ENCODE measurements at places on chromosomes 2 and 18.

GRCh38 chr2:217740178-217740577 is 262.6 kb downstream of the TNS1 start:
- DNase-seq, result no peak

GRCh38 chr2:39730685-39731302 is 48.3 kb downstream of the THUMPD2 start:
- peak; percentile 39 for DNase-seq

GRCh38 chr2:6412533-6413091 is 453.1 kb downstream of the CMPK2 start:
- no peak for DNase-seq

DNA sequence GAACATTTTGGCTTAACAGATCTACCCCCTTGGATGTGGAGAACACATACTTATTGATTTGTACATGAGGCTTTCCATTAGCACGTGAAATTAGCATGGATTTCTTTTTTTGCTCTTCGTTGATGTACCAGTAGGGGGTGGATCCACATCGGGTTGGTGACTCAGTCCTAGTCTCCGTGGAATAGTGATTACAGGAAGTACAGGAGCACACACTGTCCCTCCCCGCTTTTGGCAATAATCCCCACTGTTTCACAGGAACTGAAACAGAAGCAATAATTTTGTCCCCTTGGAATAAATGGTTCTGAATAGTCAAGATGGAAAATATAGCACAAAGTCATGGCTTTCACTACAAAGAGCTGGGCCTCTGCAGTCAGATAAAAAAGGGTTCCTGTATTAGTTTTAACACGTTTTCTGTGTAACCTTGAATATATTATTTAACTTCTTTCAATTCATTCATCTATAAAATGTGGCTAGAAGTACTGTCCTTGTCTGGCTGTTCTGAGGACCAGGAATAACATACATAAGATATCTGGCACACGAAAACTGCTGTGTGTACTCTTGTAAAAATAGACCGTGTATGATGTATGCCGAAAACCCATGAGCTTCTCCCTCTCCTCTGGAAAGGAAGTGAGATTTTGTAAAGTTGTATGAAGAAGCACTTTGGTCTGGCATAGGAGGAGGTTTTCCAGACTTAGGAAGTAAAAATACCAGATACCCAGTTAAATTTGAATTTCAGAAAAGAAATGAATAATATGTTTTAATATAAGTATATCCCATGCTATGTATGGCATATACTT is 229.2 kb downstream of the GALR1 start:
- no peak for DNase-seq

- no peak for DNase-seq
Observed at GRCh38 chr2:72886505-72887031, 640 bp upstream of the SPR start.

- no peak for DNase-seq
Observed at GRCh38 chr2:241734208-241734466, 293 bp upstream of the D2HGDH start.

GRCh38 chr2:101815739-101816391 is 118.4 kb downstream of the MAP4K4 start:
- no peak for DNase-seq

DNA sequence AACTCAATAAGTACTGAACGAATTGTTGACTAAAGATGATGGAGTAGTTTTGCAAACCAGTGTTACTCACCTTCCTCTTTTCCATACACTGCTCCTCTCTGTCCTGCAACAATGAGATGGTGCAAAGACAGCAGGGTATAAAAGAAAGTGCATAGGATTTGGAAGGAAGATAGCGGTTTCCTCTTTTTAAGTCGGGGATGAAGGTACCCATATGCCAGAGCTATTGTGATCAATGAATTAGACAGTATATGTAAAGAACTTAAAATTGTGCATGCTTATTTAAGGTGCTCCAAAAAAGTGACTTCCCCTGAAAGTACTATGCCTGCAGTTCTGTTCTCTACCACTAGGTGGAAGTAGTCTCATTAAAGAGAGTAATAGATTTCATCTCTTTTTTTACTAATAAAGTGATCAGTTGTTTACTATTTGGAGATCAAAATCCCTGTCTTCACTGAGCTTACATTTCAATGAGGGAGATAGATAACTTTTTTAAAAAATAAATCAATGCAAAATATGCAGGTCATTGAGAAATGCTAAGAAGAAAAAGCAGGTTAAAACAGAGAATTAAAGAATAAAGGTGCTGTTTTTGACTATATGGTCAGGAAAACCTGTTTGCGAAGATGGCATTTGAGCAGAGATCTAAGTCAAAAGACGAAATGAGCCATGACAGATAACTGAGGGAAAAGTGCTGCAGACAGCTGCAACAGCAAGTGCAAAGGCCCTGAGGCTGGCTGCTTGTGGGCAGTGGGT is 339.7 kb upstream of the SLC14A2 start:
- DNase-seq, result no peak

DNA sequence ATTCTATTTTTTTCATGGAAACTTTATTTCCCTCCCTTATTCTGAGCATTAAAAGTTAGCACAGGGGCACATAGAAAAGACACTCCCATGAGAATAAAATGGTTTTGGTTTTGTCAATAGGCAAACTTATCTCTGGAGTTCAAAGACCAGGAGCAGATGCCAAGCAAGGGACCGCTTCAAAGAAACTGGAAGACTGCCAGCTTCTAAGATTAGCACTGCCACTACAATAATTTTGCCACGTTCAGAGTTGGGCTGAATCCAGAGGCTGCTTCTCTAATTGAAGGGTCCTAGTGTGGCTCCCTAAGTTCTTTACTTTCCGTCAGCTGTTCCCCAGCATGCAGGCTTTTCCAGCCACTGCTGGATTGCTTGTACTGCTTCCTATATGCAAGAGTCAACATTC is 681.0 kb upstream of the GCFC2 start:
- peak; percentile 39 for DNase-seq

- no peak for DNase-seq
Observed at GRCh38 chr2:124580263-124580662, 555.2 kb downstream of the CNTNAP5 start.

DNA sequence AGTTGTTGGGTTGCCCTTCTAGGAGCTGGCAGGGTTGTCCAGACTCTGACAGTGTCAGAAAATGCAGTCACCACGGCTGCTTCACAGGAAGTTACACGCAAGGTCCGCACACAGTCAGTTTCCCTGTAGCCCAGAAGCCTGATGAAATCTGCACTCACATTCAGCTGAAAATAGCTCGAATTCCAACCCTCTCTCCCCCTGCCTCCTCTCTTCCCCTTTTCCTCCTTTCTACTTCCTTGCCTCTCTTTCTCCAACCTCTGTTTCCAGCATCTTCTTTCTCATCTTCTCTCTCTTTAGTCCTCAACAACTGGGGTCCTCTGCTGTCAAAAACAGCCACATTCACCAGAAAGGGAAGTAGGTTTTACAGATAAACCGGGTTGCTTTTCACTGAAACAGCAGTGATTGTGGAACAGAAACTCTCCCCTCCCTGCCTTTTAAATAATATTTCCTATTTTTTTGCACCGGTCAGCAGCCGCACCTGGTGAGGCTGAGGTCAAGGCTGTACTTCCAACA is 69.3 kb downstream of the BCL11A start:
- no peak for DNase-seq

GRCh38 chr2:226701052-226701451 is 98.6 kb downstream of the IRS1 start:
- no peak for DNase-seq

DNA sequence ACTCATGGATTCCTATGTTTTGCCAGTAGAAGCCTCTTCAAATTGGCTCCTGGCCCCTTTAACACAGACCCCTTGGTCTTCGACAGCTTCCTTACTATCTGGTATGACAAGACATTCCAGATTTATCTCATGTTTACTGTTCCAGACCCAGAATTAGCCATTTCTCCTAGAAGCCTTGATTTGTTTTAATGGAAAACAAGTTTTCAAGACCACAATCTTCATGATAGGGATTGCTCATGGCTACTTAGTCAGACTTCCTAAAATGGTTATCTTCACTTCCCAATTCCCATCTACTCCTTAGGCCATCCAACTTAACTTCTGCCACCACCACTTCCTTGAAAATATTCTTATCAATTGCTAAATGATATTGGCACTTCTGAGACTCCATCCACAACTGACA is 63.2 kb downstream of the TTC32 start:
- DNase-seq, result no peak

- no peak for DNase-seq
Observed at GRCh38 chr2:233844836-233845235, 9.5 kb downstream of the HJURP start.

GRCh38 chr18:25351777-25352628 is at the start of gene ZNF521:
Gene ZNF521, minus strand, starts transcription at chr18:25352166. Its CDS starts 1,220 bp downstream, at chr18:25350946.
- peak; percentile 90 for DNase-seq

DNA sequence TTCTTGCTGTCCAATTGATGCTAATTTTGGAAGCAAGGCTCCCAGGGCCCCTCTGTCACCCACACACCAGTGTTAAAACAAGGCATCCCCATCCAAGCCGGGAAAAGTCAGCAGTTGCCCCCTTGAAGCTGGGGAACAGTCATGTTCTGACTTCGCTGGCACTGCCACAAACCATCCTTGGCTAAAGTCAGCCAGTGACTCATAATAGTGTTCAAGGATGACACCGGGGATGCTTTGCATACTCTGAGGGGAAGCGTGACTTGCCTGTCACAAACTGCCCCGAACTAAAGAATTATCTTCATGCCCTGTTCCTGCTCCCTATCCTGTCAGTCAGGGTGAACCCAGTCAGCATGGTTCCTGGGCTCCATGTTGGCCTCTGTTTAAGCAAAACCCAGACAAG is 37.0 kb downstream of the TGFA start:
- no peak for DNase-seq

DNA sequence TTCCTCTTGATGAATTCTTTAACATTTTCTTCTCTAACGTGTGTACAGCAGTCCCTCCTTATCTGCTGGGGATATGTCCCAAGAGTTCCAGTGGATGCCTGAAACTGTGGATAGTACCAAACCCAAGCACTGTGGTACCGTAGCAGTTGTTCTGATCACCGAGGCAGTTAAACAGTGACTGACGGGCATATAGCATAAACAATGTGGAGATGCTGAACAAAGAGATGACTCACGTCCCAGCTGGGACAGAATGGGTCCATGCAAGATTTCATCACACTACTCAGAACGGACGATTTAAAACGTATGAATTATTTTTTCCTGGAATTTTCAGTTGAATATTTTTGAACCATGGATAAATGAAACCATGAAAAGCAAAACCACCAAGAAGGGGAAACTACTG is 54.5 kb upstream of the SPAG16 start:
- DNase-seq, result no peak

- no peak for DNase-seq
Observed at GRCh38 chr2:98801921-98802321, 71.0 kb upstream of the MGAT4A start.

DNA sequence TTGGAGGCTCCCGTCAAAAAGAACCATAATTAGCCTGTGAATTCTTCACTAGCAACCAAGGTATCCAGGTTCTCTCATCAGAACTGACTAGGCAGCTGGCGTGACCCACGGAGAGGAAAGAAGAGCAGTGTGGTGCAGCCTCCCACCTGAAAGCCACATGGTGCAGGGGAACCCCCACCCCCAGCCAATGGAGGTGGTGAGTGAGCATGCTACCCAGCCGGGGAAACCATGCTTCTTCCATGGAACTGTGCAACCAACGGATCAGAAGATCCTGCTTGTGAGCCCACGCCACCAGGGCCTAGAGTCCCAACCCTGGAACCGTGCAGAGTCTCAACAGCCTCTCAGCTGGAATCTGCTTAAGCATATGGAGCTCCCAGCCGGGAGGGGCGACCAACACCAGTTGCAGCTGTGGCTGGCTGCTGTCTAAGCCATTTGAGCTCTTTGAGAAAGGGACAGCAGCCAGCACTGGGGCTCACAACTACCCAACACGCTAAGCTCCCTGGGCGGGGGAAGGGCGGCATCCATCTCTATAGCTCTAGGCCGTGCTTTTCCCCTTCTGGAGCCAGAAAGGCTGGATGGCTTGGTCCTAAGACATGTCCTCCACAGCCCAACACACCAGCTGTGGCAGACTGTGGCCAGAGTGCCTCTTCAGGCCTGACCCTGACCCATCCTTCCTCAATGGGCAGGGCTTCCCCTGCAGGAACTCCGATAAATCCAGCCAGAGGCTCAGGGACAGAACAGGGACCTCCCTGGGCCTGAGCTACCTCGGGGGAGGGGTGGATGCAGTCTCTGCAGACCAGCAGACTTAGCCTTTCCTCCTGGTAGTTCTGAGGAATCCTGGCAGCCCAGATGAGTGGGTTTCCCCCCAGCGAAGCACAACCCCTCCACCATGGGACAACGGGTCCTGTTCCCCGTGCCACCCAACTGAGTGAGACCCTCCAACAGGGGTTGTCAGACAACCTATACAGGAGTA is 151.4 kb upstream of the NXPH2 start:
- no peak for DNase-seq

DNA sequence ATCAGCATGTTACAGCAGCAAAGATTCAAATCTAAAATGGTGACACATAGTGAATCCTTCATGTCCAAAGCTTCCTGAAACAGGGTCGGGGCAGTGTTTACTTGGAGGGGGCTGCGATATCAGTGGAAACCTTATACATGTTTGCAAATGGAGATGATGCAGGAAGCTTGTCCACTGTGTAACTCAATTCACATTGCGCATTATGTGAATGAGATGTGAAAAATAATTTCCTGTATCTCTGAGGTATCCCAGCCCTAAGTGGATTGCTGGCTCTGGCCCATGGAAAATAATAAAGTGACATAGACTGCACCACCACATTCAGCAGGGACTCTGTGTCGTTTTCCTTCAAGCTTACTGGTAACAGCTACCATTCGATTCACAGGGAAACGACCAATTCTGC is 505.5 kb downstream of the GALR1 start:
- no peak for DNase-seq

GRCh38 chr2:205959521-205959920 is 126.5 kb downstream of the INO80D start:
- DNase-seq, result no peak

- DNase-seq, result no peak
Observed at GRCh38 chr18:3460823-3461398, 10.9 kb downstream of the TGIF1 start.

GRCh38 chr2:207711750-207712530 is 500 bp downstream of the CCNYL1 start:
- DNase-seq, result peak; percentile 63

GRCh38 chr18:11823545-11823944 is 27.7 kb upstream of the CHMP1B start:
- DNase-seq, result no peak

DNA sequence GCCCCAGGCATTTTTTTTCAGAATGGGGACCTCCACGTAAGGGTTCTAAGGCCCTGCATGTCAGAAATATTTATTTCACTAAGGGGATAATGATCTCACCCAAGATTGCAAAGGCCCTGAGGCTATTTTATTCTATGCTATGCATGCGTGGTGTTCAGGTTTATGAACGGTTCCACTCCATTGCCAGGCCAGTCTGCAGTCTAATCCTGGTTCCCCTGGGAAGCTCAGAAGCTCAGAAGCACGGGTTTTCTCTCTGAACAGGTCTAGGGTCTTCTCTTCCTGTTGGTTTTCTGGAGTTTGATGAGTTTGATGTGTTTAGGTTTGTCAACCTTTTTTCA is 256.4 kb upstream of the PXDN start:
- DNase-seq, result peak; percentile 59

- DNase-seq, result no peak
Observed at GRCh38 chr2:47058003-47058931, 96.8 kb downstream of the STPG4 start.

GRCh38 chr18:30676053-30676480 is 366.5 kb downstream of the DSC3 start:
- DNase-seq, result peak; percentile 45
